CD4-positive, alpha-beta T cell treated with Interleukin-15 for 1 hour (primary cell): ENCODE measurements at places on chromosomes 2 and 18.

DNA sequence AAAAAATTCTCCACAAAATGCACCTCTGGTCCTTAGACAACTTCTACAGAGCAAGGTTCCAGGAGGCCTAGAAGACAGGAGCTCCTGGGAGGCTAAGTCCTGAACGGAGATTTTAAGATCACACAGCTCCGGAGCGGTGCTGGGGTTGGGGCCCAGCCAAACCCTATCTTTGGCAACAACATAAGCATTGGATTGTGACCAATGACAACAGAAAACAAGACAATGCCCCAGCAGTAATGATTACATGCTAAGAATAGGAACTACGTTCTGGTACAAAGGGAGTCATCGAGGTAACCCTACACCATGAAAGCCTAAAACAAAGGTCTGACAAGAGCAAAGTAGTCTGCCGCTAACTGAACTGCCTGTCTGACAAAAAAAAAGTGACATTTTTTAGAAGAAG is 171.2 kb downstream of the CMPK2 start:
- DNase-seq: no peak

GRCh38 chr2:128270672-128271596 is 47.7 kb downstream of the HS6ST1 start:
- no peak for DNase-seq

GRCh38 chr18:78904179-78904531 is 75.5 kb upstream of the SALL3 start:
- DNase-seq: no peak

GRCh38 chr2:263022-263738 is 652 bp downstream of the SH3YL1 start:
- DNase-seq: no peak

DNA sequence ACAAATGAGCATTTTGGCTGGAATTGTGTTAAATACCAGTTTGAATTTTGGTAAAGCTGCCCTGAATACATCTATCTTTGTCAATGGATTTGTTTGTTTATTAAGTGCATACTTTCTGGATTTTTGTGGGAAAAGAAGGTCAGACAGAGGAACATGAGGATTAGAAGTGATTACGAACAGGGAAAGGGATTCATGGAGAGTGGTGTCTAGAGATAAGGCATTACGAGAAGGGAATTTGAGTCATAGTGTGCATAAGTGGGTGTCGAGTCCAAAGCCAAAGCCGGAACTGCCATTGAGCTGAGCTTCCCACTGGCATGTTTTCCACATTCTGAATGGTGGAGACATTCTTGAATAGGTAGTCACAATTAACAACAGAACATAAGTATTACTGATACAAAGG is 68.9 kb upstream of the EFEMP1 start:
- no peak for DNase-seq

- no peak for DNase-seq
These were observed 67.0 kb downstream of the FAM161A start for GRCh38 chr2:61786876-61787275.

DNA sequence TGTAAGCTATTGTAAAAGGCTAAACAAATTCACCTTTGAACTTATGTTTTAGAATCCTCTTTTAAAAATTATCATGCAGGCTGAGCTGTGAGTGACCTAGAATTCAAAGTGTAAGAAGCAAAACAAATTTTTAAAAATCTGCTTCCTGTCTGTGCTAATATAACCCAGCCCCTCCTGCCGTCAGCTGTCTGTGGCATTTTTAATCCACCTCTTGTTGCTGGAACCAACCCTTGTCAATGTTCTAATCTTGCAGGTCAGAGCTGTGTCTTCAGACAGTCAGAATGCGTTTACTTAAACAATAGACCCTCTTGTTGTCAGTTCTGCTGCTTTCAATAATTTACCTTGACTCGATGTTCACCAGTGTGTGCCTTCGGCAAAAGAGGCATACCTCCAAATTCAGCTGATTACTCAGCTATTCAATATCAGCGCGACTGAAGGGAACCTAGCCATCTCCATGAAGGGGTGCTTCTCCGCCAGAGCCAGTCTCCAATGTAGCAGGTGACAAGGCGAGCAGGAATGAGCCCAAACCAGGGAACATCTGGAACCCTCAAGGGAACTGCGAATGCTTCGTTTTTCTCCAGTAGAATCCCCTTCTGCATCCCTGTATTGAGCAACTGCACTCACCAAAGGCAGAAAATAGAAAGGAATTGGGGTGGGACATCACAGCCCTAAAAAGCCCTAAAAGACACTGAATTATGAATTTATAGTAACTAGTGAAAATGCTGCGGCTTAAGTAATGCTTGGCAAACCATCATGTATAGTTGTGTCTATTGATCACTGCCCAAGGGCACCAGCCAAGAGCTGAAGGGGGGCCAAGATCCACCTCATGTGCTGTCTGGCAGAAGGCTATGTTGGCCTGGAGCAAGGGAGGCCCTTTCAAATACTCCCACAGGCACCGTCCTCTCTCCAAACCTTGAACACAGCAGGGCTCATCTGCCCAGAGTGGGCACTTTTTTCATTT is 62.5 kb downstream of the LYPD6B start:
- no peak for DNase-seq

DNA sequence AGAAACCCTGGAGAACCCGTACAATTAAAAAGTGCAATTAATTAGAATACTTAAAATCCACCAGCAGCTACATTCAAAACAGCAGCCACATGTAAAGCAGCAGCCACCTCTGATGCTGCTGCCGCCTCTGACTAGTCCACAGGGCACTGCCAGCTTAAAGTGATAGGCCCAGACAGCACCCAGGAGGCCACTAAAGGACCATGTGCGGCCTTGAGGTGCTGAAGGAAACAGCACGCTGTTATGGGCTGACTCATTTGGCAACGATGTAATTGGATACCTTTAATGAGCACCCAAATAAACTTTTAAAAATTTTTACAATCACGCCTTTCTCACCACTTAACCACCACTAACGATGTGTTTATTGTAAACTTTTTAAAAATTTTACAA is 209.3 kb upstream of the NCKAP5 start:
- DNase-seq: no peak

GRCh38 chr2:20350041-20350712 is 467 bp downstream of the PUM2 start:
- DNase-seq: peak; percentile 34

GRCh38 chr18:21004726-21005125 is 106.9 kb downstream of the ROCK1 start:
- DNase-seq: no peak

DNA sequence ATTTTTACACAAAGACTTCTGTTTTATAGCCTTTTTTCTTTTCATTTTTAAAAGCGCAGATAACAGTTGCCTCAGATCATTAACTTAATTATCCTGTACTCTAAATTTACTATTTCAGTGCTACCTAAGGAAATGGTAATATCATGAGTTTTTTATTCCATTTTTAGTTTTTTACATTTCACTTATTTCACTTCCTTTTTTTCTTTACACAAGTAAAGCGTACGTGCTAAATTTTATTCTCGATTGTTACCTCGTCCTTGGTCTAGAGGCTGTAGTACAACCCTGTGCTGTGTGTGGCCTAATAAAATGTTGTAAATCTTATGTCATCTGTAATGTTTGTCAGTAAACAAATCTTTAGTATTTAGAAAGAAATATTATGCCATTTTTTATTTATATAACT is 49.2 kb downstream of the CRIM1 start:
- no peak for DNase-seq

DNA sequence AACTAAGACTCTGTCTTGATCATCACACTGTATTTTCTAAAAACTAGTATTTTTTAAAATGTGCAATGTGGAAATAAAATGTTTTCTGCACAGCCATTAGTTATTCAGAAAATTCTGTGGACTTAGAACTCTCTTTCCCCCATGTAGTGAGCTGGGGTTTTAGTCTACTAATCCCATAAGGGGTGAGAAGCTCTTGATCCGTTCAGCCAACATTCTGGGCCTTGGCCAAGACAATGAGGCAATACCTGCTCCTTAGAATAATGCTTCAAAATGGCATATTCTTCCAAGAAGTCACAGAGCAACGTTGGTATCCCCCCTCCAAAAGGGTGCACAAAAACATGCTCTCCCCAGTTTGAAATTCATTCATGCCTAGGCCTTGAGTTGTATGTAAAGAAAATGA is 4.0 kb downstream of the REEP1 start:
- no peak for DNase-seq

- DNase-seq: no peak
These were observed 143.6 kb downstream of the ANTXR1 start for GRCh38 chr2:69156624-69157023.

- no peak for DNase-seq
These were observed 195.5 kb downstream of the L3MBTL4 start for GRCh38 chr18:6219116-6219717.

- DNase-seq: no peak
These were observed 244.1 kb downstream of the NCKAP5 start for GRCh38 chr2:133324150-133324561.

- no peak for DNase-seq
These were observed 125.5 kb upstream of the EPC2 start for GRCh38 chr2:148519013-148519412.

DNA sequence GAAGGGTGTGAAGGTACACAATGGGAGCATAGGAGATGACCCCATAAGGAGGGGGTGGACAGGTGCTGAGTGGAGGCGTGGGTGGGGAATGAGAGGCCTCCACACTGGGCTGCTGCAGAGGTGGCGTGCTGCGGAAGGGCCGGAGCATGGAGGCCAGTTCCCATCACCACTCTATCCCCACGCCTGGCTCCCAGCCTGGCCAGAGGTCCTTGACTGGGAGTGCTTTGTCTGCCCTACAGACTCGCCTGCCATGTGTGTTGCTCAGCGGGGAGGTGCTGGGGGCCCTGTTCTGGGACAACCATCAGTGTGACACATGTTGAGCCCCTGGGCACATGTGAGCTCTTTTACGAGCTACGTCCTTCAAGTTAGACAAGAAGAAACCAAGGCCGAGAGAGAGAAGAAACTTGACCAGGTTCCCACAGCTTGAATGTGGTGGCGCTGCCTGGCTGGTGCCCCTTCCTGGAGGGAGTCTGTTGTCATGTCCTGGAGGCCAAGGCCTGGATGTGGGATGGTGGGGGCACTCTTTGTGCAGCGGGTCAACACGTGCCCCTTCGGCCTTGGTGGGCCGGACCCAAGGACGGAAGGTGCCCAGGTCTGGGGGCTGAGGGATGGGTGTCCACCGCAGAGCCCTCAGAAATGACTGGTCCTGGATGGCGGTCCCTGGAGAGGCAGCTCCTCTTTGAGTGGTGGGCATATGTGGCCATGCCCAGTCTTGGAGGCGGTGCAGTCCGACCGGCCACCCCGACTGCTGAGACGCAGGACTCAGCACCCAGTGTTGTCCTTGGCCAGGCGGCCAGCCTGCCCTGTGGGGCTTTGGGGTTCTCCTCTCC is 1.2 kb upstream of the INPP5D start:
- no peak for DNase-seq

- DNase-seq: no peak
These were observed 82.5 kb downstream of the THNSL2 start for GRCh38 chr2:88252646-88253045.

DNA sequence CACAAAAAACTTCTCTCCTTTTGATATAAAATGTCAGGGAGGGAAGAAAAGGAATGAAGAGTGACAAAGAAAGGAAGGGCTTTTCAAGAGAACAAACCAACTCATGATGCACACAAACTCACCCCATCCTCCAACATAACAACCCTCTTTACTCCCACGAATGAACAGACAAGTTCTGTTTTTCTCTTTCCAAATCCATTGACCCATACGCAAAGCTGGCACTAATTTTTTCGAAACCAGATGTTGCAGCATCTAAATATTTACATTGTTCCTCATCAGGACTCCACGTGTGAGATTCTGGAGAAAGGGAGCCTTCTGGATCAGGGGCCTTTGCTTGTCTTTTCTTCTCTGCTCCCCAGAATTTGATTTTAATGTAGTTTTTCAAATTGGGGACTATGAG is 143.3 kb upstream of the BCL2L11 start:
- no peak for DNase-seq

DNA sequence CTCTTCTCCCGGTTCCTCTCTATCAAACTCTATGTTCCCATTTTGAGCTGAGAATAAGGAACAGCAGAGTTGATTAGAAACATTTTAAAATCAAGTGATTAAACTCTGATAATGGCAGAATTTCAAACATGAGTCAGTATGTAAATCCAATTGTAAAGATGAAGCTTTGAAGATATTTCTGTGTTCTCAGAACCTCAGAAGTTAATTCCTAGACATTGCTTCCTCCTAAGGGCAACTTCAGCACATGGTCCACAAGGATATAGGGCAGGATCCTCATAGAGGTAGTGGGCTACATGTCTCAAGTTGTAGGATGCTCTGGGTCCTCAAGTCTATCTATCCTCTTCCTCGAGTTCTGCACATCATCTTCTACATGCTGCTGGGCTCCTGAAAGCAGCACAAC is 46.3 kb downstream of the QPCT start:
- no peak for DNase-seq

DNA sequence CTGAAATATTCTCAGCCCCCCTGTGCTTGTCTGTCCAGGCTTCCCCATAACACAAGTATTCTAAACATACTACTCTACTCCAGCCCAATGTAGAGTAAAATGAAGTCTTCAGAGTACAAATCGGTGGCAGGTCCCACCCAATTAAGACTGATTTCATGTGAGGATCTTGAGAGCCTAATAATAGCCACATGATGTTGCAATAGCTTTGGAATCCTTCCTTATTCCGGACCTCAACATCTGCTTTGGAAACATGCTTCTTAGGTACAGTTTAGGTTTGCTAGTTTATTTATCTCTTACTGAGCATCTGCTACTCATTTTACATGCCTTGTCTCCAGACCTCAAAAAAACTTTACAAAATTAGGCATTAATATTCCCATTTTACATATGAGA is 207.3 kb upstream of the RAB6C start:
- no peak for DNase-seq

DNA sequence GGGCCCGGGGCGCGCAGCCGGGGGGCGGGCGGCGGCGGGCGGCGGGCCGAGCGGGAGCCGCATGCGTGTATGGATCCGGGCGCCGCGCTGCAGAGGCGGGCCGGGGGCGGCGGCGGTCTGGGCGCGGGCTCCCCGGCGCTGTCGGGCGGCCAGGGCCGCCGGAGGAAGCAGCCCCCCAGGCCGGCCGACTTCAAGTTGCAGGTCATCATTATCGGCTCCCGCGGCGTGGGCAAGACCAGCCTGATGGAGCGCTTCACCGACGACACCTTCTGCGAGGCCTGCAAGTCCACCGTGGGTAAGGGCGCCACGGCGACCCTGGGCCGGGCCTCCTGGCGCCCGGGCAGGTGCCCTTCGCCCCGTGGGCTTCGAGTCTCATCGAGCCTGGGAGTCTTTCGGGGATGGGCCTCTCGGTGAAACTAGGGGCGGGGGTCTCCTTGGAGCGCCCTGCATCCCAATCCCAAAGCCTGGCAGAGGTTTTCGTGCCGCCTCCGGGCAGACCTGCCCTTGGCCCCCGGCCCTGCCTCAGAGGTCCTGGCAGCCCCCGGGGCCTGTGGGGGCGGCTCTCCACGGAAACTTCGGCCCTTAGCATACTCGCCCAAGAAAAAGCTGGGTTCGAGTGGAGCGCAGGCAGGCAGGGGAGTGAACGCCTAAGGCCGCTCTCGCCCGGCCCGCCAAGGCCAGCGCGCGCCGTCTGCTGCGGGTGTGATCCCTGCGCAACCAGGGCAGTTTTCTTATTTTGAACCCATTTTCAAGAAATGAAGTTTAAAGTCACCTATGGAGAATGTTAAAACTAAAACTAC is 622 bp downstream of the RAB12 start:
- no peak for DNase-seq

GRCh38 chr2:59560769-59561168 is 992.7 kb downstream of the BCL11A start:
- DNase-seq: no peak

- no peak for DNase-seq
These were observed 27.3 kb downstream of the RPL37A start for GRCh38 chr2:216525972-216526371.

- DNase-seq: no peak
These were observed 123.6 kb upstream of the CDCA7 start for GRCh38 chr2:173231042-173231441.
